ENCODE measurements at places on chromosomes 2 and 18. TPM values are rescaled to one million over a fixed set of nuclear protein-coding genes. Genes with fewer than 3 reads are reported as not detected.
A peak's percentile ranks its signal among the peaks of the same experiment; 100 is the strongest.

GRCh38 chr2:5590886-5591285 lies 101.3 kb upstream of the SOX11 start:
- no peak for DNase-seq

The INHA gene
- total RNA-seq, result not detected

The DNAJC10 gene
- 120 TPM for total RNA-seq

DNA sequence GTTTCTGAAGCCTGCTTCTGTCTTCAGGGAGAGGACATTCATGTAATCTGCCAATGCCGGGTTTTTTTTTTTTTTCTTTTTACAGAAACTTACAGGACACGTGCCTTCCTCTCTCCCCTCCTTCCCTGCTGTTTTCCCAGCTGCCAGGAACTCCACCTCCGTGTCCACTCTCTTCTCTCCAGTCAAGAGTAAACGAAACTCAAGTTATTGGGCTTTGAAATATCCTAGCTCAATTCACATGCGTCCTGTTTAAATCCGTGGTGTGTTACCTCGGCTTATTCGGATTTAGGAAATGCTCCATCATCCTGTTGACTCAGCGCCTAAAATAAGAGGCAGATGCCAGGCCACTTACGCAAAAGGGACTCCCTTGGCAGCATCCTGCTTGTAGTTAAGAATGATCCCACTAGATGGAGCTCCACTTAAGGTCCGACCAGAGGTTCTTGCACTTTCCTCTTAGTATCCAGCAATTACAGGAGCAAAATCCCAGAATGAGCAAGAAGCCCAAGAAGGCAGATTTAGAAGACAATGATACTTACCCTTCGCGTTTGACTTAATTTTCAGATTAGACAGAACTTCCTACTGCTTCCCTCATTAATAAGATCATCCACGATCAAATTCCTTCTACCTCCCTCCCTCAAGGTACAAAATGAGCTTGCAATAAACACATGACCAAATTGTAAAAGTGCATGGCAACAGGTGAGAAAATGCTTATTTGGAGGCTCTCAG lies 97.2 kb upstream of the ZCCHC2 start:
- DNase-seq, result peak; percentile 96

GRCh38 chr18:69455125-69455524 lies 54.4 kb downstream of the DOK6 start:
- no peak for DNase-seq

DNA sequence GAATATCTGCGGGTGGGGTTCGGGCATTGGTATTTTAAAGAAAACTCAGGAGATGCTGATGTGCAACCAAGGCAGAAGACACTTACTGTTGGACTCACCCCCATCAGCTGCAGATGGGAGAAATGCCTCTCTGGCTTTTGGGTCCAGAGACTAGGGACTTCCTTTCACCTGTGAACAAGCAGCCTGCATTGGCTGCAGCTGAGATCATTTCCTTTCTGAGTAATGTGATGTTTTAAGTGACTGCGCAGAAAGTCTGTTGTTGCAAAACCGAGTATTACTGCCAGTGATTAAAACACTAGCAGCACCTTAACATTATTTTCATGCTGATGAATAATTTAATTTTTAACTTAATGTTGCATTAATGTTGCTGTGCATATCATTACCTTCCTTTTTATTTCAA lies 143.0 kb downstream of the TSN start:
- peak; percentile 71 for DNase-seq

The SP3 gene
- total RNA-seq, result 136 TPM

Data from IMR-90 (cell line).